ENCODE measurements at places on chromosomes 1 and 21. TPM values are rescaled to one million over a fixed set of nuclear protein-coding genes. Genes with fewer than 3 reads are reported as not detected.

EFNA1 gene
- total RNA-seq = 41.4 TPM

DNA sequence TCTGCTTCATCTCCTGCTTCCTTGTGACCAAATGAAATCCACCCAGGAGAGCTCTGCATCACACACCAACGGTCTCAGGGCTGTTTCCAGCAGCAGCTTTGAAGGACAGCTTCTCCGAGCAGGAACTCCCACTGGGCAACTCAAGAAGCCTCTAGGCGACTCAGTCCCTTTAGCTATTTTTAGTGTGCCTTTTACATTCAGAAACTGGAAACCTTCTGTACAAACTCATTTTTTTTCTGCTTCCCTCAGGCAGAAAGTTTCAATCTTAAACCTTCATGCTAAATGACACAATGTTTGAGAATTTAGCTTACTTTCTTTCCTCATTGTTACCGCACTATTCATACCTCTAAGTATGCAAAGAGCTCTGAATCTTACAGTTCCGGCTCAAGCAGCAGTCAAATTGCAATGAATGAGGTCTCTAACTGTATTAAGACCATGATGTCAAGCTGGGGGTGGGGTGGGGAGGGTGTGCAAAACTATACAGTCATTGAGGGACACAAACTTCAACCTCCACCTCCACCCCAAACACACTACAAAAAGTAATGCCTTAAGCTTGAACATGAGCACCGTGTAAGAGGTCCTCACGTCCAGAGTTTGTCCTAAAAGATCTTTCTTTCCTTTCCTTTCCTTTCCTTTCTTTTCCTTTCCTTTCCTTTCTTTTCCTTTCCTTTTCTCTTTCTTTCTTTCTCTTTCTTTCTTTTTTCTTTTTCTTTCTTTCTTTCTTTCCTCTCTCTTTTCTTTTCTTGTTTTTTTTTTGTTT is 16.4 kb upstream of the TARBP1 start:
- no peak for DNase-seq

GRCh38 chr1:180612632-180613031 is 19.2 kb upstream of the XPR1 start:
- no peak for DNase-seq

DNA sequence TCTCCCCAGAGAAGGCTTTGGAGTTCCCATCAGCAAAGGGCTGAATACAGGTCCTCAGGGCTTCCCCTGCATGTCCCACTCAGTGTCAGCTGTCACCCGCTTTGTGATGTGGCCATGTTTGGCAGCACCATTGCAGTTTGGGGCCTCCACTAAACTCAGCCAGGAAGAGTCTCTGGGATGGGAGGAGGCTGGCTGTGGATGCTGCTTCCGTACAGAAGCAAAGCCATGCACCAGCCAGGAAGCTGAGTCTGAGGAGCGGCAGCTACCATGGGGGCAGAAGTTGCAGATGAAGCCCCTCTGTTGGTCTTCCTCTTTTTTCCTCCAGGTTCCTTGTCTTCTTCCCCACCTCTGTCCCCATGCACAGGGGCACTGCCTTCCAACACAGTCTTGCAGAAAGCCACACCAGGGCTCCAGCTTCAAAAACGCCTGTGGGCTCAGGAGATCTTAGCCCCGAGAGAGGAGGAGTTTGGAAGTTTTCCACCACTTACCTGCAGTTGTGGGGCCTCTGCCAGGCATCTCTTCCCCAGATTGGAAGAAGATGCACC is 416.8 kb downstream of the NPHP4 start:
- no peak for DNase-seq

PRAMEF12 gene
- total RNA-seq = not detected

CCDC17 gene
- total RNA-seq = 5.9 TPM

- DNase-seq = no peak
Measured at GRCh38 chr1:231272173-231272572, 31.2 kb downstream of the GNPAT start.

- DNase-seq = no peak
Measured at GRCh38 chr1:168485048-168485447, 58.7 kb downstream of the XCL2 start.

DNA sequence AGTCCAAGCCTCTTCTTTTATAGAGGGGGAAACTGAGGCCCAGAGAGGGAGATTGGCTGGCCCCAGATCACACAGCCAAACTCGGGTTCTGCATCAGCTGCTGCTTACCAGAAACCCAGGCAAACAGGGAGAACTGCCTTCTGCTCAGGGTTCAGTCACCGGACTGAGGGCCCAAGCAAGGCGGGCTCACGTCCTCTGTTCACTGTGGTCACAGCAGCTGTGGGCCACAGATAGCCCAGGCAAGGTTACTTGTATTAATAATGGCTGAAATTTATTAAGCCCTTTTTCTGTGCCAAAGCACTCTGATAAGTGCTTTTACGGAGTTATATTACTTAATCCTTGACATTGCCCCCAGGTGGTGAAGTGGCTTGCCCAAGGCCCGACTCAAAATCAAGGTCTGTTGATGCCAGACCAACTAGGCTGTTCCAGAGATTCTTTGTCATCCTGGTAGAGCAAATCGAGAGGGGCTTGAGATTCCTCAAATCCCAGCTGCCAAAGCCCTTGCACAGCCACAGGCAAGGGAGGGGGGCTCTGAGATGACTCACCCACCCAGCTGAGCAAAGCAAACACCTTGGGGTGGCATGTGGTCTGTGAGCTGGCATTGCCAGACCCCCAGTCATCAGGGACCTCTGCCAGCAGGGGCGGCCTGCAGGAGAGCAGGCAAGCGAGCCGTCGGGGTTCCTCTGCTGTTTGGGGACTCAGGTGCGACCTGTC is 36.5 kb downstream of the EPHB2 start:
- no peak for DNase-seq

GRCh38 chr21:36792505-36792967 is 93.6 kb downstream of the SIM2 start:
- DNase-seq = no peak

- DNase-seq = no peak
Measured at GRCh38 chr1:243790404-243790803, 59.6 kb downstream of the AKT3 start.

- no peak for DNase-seq
Measured at GRCh38 chr1:236457775-236458174, 63.7 kb downstream of the EDARADD start.

SLC35D1 gene
- 9.2 TPM for total RNA-seq

GRCh38 chr1:170734412-170735175 is 70.7 kb downstream of the PRRX1 start:
- no peak for DNase-seq

DNA sequence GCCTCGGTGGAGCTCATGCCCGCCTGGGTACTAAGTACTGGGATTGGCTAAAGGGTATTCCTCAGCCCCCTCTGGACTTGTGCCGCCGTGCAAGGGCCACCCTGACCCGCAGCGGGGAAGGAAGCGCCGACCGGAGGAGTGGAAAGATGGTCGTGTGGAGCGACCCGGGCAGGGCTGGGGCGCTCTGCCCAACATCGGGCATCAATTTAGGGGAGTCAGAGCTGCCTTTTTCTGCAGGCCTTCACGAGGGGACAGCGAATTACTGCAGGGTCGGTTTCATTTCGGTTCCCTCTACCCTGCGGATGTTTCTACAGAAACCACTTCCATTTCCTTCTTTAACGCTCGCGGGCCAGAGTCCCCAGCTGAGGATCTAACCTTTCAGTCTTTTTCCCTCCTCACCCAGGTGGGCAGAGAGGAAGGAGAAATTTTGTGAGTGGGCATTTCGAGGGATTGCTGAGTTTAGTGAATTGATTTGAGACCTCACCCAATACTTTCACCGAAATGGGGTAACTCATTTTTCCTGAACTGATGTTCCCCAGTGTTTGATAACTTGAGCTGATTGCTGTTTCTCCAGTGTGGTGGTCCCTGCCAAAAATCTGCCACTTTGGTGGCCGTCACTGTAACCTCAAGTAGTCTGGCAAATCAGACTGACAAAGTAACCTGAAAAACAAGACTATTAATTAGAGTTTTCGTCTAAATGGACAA is 1.1 kb downstream of the TOR1AIP1 start:
- DNase-seq = no peak

DNA sequence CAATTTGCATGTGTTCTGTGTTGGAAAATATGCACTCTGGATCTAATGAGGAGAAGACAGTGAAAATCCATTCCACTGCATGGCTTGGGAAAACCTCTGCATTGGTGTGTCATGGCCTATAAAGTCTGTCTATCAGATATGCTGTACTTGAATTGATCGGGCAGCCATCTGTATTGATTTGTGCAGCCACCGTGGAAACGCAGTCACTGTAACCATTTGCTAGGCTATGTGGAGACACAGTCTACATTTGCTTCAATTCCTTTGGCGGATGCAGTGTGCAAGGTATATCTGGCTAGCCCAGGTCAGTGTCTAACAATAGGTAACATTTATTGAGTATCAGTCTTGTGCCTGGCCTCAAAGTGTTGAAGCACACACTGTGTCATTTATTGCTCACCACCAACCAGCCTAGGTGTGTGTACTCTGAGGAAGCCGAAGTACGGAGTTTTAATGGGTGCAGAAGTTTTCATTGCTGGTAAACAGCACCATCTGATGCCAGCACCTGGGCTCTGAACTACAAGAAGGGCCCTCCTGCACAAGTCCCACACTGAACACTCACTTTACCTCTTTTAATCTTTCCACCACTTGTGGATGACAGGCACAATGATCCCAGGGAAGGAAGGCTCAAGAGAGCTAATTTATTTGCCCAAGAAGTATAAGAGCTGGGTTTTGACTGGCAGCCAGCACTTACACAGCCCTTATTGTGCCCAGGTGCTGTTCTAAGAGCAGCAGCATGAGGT is 83.4 kb downstream of the DAB1 start:
- no peak for DNase-seq

- DNase-seq = no peak
Measured at GRCh38 chr1:151581451-151581850, 30.4 kb upstream of the SNX27 start.

GRCh38 chr1:185317886-185318310 is 855 bp upstream of the IVNS1ABP start:
- DNase-seq = no peak

OPRD1 gene
- total RNA-seq = not detected

DNA sequence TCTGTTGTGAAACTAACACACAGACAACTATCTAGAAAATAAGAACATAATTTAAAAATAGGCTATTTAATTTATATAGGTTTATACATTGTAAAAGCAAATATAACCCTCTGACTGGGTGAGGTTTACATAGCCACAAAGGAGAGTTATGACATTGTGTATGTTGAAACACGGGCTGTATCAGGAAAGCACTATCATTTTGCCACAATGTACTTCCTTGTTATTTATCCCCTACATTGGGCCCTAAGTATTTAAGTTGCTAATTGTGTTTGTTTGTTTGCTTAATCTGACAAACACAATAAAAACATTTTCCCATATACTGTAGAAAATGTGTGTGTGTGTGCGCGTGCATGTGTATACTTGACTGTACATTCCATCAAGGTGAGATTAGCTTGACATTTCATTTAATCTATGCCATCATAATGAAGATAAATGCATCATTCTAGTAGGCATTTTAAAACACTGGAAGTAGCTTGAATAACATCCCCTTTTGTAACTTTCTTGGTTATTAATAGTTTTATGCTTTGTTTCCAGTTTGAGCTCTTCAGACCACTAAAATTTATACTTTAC is 72.1 kb downstream of the RGS13 start:
- DNase-seq = no peak

- peak; percentile 7 for DNase-seq
Measured at GRCh38 chr21:45558044-45558721, 15.9 kb upstream of the SLC19A1 start.

DNA sequence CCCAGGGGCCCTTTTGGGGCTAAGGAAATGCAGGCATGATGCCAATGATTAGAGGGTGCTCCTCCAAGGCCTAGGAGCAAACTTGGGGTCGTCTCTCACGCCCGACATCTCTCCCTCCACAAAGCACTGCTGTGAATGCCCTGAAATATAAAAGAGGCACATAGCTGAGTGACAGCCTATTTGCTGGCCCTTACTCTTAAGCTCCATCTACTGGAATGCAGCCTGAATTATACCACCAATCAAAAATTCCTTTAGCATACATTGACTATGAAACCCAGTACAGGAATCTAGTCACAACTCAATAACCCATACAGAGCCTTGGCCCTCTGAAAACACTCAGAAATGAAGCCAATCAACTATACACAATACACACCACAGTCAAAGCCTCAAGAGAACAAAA is 105.5 kb downstream of the LRIG2 start:
- DNase-seq = no peak

- no peak for DNase-seq
Measured at GRCh38 chr1:63630666-63631065, 37.5 kb downstream of the PGM1 start.

- no peak for DNase-seq
Measured at GRCh38 chr1:230120921-230121381, 53.9 kb downstream of the GALNT2 start.

DNA sequence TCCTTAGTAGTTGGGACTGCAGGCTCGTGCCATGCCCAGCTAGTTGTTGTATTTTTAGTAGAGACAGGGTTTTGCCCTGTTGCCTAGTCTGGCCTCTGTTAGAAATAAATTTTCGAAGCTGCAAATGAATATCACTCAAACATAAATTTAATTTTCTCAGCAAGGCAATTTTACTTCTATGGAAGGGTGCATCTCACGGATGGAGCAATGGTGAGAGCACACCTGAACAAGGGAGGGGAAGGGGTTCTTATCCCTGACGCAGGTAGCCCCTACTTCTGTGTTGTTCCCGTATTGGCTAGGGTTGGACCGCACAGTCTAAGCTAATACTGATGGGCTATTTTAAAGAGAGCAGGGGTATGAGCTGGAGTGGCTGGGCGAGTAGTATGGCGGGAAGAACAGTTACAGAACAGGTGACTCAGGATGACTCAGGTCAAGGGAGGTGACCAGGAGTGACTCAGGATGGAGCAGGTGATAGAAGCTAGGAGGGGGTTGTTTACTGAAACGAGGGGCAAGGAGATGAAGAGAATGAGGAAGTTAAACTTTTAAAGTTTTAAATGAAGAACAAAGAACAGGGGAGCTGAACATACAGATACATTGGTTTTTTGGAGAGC is 7.5 kb downstream of the MDM4 start:
- DNase-seq = no peak

- DNase-seq = no peak
Measured at GRCh38 chr21:43739621-43740435, 20.9 kb downstream of the PDXK start.

DNA sequence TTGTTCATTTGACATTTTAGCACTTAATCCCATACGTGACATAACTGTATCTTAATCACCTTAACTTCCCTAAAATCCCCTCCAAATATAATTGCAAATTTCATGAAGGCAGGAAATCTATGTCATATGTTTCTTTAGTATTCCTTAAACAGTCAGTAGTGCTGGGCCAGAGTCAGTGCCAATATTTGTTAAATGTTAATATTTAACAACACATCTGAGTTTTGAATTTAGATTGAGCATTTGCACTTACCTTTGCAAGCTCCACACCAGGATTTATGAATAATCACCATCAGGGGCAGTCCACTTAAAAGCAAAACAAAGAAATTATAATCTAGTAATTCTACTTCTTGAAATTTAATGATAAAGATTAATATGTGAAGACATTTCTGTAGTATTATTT is 5.3 kb downstream of the KTI12 start:
- no peak for DNase-seq

- DNase-seq = no peak
Measured at GRCh38 chr1:228368801-228369607, 37.6 kb downstream of the TRIM11 start.

DNA sequence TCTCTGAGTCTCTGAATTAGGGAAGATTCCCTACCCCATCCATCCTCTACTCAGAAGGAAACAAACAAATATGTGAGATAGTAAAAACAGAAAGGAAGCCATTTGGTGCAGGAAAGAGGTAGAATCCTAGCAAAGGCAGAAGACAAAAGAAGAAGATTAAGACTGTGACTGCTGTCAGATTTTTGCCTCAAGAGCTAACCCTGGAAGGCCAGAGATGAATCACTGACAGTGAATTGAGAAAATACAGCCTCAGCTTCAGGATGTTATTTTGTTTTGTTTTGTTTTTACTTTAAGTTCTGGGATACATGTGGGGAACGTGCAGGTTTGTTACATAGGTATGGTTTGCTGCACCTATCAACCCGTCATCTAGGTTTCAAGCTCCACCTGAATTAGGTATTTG is 31.7 kb downstream of the DSTYK start:
- DNase-seq = no peak

Data from tibial nerve (tissue), 4 donors.